Stimulated activated CD4-positive, alpha-beta T cell treated with anti-CD3 and anti-CD28 coated beads, Interleukin-2, amount 100 ng/mL, for 24 hours (primary cell): ENCODE measurements at places on chromosomes 2 and 18.

GRCh38 chr2:100067784-100068183 lies 74.6 kb downstream of the AFF3 start:
- DNase-seq, result no peak

DNA sequence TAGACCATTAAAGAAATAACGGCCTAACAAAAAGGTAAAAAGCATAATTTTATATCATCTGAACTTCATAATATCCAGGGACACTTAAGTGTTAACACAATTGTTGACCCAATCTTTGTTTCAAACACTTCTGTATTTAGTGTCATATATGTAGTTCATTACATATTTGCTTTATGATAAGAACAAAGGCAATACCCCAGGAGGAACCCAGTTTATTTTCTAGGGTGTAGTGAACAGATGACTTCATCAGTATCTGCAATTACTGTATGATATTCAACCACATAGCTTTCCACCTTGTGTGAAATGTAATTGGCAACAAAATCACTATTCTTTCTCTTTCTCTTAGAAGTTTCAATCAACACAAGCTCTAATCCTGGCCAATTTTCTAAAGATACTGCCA lies 177.8 kb downstream of the SLC39A10 start:
- DNase-seq, result no peak

- no peak for DNase-seq
These were observed 951 bp downstream of the EN1 start for GRCh38 chr2:118846442-118846952.

GRCh38 chr18:24160086-24160485 lies 21.2 kb downstream of the CABYR start:
- no peak for DNase-seq

- DNase-seq, result no peak
These were observed 140.0 kb downstream of the SEPTIN10 start for GRCh38 chr2:109473616-109474318.

- DNase-seq, result no peak
These were observed 194.4 kb downstream of the TMX3 start for GRCh38 chr18:68520406-68521075.

GRCh38 chr2:32752205-32752604 lies 124.4 kb downstream of the TTC27 start:
- DNase-seq, result no peak

DNA sequence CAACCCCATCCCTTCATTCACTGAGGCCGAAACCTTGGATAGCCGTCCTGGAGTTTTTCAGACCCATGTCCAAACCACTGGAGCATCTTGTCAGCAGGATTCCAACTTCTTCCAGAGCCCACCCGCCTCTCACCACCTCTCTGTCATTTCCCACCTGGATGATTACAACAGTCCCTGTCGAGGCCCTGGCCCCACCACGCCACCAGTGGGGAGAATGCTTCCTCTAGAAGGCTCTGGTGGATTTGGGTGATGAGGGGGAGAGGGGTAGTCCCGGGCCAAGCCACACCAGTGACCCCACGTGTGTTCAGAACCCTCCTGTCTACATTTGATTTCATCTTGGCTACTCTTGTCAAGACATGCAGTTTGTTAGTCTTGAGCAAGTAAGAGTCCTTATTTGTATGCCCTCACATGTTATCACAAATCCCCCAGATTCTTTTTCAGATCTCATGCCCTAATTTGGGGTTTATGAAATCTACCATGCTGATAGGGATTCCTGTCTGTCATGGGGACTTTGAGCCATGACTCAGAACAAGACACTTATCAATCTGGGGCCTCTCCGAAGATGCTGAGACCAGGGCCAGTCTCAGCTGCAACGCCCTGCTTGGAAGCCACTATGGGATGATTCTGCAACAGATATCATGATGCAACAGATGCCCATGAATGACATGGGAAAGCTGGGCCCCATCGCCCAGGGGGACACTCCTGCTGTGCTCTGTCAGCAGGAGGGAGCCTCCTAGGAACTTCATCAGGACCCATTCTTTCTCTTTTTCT lies 186.1 kb downstream of the ZFP36L2 start:
- DNase-seq, result no peak

DNA sequence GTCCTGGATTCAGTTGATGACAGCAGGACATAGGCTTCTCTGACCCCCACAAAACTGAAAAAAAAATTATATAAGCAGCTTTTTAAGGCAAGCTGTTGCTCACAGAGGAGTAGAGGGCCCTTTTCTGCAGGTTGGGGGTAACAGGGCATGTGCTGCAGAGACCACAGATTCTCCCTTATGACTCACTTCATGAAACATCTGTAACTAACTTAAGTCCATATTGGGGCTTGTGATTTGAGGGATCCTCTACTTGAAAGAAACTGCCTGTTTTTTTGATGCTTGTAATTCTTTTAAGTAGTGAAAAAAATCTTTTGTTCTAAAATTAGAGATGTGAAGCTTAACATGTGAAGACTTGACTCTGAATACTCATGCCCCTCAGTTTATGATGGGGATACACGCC lies 33.4 kb downstream of the XRCC5 start:
- DNase-seq, result peak; percentile 14

DNA sequence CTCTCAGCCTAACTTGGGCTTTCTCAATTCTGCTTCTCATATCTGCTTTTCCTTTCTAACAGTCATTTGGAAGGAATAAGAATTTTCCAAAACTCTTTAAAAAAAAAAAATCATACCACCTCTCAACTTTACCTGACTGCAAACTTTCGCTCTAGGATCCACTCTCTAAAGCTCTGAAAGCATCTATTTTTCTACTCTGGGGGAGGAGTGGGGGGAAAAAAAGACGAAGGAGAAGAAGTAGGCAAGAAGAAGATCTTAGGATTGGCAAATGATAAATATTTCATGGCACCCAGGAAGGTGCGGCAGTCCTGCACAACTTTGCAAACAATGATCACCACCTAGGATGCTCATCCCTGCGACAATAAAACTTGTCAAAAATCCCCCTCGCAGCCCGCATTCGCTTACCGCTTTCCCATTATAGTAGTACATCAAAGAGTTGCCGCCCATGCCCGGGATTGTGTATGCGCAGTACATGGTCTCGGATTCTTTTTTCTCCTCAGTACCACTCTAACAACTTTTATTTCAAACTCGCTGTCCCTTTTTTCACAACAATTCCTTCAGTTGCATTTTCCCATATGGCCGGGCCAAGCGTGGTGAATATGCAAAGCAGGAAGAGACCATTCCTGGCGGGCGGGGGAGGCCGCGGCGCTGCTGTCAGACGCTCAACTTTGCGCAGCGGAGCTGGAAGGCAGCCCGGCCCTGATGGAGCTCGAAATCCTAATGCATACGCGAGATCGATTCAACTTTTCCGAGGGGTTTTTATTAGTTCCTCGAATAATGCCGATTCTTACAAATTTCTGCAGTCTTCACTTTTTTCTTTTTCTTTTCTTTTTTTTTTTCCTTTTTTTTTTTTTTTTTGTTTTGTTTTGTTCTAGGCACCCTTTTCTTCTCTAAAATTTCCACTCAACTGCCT lies 266.5 kb downstream of the TCF4 start:
- DNase-seq, result peak; percentile 50
